ENCODE measurements at places on chromosomes 1 and 21. TPM values are rescaled to one million over a fixed set of nuclear protein-coding genes. Genes with fewer than 3 reads are reported as not detected.
A peak's percentile ranks its signal among the peaks of the same experiment; 100 is the strongest.

DNA sequence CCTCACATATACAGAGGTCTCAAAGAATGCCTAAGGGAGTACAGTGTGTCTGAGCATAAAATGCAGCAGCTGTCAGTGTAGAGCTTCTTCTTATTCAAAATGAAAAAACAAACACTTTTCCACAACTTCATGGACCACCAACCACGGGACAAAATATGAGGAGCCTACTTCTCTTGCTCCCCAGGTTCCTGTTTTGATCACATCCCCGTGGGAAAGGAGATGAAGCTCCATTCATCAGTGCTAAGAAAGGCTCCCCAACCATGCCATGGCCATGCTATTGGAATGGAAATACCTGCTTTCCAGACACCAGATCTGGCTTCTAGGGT lies 383 bp downstream of the CD48 start:
- DNase-seq = no peak

The GALE gene
- 36.1 TPM for polyA plus RNA-seq

DNA sequence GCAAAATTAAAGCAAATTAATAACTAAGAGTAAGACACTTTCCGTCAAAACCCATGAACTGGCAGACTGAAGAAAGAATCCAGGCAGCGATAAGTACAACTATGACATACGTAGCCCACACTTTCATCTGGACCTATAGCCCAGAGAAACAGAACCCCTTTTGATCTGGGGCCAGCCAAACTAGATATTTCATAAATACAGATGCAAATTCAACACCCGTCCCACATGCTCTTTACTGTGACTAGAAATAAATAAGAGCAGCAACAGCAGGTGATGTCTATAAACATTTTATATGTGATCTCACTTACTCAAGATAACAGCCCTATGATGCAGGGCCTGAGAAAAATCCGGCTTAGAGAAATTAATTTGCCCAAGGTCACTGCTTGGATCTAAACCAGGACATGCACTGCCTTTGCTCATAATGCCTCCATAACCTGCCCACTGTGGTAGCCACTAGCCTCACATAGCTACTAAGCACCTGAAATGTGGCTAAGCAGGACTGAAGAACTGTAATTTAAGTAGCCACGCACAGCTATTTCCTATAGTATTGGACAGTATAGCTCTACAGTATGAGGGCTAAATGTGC lies 130.2 kb downstream of the TGFBR3 start:
- DNase-seq = no peak

The SPRR1B gene
- polyA plus RNA-seq = not detected

DNA sequence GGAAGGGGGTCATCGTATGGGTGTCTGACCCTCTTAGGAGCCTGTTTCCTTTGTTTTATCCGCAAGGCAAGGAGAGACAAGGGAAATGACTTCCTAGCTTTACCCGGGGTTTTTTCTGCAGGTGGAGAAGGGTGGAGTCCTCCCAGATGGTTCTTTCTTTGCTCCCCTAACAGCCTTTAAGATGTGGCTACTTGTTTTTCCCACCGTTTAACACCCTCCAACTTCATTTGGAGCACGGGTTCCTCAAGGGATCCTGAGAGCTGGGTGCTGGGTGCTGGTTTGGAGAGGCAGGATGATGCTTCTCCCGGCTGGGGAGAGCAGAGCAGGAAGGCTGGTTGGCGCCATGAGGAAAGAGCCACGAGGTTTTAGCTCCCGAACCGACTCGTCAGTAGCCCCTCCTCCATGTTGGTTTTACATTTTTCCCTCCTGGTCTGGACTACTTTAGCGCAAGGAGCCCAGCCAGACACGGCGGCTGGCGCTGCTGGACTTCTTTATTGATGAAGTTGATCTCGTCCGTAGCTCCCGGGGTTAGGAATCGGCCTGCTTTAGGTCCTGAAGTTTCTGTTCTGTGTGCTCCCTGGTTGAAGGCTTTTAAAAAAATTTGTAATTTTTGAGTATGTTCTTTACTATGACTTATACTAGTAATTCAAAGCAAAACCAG lies 1.4 kb downstream of the UCK2 start:
- DNase-seq = peak; percentile 37

The S100A10 gene
- 88.4 TPM for polyA plus RNA-seq

DNA sequence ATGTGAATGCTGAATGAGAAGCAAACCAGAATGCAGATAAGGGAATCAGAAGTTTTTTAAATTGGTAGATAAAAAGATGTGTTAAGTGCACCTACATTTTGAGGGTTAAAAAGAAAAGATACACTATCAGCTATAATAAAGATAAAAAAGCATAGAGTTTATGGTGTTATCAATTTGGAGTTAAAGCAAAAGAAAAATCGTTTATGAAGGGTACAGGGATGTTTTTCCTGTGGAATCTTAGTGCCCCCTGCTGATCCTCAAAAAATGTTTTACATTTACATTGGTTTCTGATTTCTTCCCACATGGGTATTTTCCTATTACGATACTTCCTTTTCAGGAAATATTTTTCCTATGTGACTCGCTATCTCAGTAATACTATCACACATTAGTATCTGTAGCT lies 293.5 kb downstream of the MRPL39 start:
- no peak for DNase-seq

The SLC22A15 gene
- polyA plus RNA-seq = 6.4 TPM

- DNase-seq = no peak
Measured at GRCh38 chr21:38664841-38665240, 140.9 kb upstream of the ETS2 start.

DNA sequence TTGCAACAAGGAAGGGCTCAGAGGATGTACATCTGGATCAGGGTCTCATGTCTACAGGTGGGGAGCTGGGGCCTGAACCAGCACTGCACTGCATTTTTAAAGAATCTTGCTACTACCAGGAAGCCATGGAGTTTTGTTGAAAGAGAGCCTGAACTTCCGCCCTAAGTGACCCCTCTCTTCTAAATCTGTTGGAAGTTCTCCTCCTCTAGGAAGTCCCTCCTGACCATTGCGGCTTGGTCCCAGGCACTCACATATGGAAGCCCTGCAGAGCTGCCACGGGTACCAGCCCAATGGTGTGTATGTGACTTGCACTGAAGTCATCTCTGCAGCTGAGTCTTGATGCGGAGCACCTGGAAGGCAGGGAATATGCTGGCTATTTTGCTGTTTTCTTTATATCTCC lies 192.0 kb upstream of the GALNT2 start:
- no peak for DNase-seq

DNA sequence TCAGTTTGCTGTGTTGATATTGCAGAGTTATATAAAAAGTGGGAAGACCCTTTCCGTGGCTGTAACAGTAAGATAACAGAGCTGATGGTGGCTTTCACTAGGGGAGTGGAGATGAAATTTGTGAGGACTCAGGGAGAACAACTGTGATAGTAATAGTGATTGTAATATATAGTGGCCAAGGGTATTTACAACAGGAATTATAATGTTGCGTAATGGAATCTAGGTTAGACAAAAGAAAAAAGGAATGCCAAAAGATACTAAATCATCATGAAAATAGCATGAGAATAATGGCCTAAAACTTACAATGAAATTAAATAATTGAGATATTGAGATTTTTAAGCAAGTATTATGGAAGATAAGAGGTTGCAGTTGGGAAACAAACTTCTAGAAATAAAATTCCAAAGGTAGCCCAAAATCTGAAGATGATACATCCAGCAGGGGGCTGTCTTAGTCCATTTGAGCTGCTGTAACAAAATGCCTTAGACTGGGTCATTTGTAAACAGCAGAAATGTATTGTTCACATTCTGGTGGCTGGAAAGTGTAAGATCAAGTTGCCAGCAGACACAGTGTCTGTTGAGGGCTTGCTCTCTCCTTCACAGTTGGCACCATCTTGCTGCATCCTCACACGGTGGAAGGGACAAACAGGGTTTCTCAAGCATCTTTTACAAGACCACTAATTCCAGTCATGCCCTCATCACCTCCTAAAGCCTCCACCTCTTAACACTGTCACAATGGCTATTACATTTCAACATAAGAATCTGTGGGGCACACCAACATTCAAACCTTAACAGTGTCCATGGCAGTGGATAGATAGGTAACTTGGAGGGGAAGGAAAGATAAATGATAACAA lies 711.2 kb downstream of the MRPL39 start:
- DNase-seq = no peak

The OSCP1 gene
- polyA plus RNA-seq = 9.6 TPM

The ALX3 gene
- polyA plus RNA-seq = 4.3 TPM

DNA sequence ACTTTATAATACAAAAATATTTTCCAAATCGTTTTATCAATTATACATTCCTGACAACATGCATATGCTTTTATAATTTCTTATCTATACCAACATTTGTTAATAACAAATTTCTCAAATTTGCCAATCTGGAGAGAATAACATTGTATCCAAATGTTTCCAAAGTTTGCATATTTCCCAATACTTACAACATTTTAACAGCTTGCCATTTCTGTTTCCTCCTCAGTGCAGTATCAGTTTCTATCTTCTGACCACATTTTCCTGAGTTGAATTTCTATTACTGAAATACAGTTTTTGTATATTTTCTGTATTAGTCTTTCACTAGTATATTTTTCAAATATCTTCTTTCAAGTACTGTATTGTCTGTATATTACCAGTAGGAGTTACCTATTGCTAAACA lies 1594.3 kb downstream of the PLA2G4A start:
- DNase-seq = no peak

DNA sequence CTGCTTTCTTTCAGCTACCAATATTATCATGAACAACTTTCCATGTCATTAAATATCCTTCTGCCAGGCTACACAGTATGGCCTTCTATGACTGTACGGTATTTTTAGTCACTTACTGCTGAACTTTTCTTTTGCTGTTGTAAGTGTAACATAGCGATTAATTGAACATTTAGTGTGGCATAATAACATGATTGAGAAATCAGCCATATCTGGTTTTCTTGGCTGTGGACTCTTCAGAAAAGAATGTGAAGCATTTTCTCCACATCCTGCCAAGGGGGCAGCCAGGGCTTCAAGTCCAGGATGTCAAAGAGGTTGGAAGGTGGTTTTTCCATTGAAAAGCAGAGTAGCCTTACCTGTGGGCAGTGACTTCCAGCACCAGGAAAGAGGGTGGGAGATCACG lies 8.8 kb upstream of the AHCYL1 start:
- DNase-seq = peak; percentile 63

The TMEM61 gene
- polyA plus RNA-seq = not detected

DNA sequence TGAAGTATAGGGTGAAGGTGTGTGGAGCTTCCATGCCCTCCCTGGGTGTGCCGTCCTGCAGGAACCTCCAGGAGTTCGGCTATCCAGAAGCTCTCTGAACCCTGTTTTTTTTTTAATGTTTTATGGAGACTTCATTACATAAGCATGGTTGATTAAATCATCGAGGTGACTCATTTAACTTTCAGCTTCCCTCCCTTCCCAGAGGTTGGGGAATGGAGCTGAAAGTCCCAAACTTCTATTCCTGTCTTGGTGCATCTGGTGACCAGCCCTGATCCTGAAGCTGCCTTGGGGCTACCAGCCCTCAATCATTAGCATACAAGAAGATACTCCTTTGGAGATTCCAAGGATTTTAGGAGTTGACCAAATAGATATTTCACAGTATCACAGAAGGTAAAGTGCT lies 9.5 kb downstream of the RRP15 start:
- DNase-seq = peak; percentile 54

- no peak for DNase-seq
Measured at GRCh38 chr1:206715552-206716158, 30.9 kb downstream of the MAPKAPK2 start.

DNA sequence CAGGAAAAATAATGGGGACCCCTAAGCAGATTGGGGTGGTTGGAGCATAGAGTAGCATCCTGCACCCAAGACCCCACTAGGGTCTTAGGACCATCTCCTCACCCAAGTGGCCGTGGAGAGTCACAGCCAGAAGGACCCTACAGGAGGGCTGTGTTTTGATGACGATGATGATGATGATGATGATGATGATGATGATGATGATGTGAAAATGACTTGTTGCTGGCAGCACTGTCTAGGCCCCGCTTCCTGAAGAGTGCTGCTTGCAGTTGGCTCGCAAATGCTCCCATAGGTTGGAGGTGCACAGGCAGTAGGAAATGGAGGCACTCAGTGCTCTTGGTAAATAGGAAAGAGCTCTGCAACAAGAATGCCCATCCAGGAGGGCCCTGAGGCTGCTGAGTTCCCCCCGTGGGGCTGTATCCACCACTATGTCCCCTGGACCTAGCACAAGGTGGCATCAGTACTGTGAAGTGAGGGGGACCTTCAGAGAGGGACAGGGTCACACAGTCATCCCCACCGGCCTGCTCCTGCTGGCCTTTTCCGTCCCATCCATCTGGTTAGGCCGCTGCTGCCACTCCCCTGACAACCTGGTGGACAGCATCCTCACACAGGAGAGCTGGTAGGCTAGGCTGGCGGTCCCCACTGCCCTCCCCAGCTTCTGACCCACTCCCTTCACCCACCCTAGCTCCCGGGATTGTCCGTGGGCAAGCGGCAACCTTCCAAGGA lies 139.6 kb downstream of the FOXD2 start:
- no peak for DNase-seq

The LCE6A gene
- polyA plus RNA-seq = not detected

GRCh38 chr1:166951050-166951449 lies 24.3 kb downstream of the ILDR2 start:
- DNase-seq = no peak

The LPGAT1 gene
- 7.7 TPM for polyA plus RNA-seq

The SYCP1 gene
- not detected for polyA plus RNA-seq

- DNase-seq = peak; percentile 4
Measured at GRCh38 chr1:88061492-88062177, 622.4 kb upstream of the PKN2 start.

DNA sequence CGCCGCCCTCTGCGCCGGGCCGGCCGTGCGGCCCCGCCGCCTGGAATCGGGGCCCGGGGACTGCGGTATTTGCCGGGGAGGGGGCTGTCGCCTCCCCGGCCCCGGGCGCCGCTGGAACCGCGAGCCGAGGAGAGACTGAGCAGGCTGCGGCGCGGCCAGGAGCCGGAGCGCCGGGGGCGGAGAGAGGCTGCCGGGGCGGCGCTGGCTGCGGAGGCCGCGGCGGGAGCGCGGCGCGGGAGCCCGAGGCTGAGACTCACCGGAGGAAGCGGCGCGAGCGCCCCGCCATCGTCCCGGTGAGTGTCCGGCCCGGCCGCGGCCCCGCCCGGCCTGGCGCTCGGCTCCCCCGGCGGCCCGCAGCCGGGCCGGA lies 746 bp downstream of the DYRK1A start:
- no peak for DNase-seq

The IFI44 gene
- 2.2 TPM for polyA plus RNA-seq

GRCh38 chr1:230206976-230207375 lies 139.9 kb downstream of the GALNT2 start:
- DNase-seq = no peak

The FOXO6 gene
- 0.02 TPM for polyA plus RNA-seq
